Brain microvascular endothelial cell (primary cell): ENCODE measurements at places on chromosomes 4 and X.

DNA sequence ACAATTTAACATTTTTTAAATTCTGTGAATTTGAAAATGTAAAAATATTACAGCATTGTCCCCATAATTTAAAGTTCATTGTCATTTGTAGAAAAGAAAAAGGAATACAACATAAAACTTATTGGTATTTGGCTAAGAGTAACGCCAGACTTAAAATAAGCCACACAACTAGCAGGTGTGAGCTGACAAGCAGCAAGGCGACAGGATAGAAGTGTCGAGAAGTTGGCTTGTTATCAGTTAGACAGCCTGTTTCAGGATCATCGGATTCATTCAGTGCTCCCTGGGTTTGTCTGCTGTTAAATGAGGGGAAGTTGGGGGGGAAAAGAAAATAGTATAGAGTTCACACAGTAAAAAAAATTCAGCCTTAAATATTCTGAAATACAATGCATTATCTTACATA lies 393.6 kb downstream of the IL15 start:
- DNase-seq: no peak

DNA sequence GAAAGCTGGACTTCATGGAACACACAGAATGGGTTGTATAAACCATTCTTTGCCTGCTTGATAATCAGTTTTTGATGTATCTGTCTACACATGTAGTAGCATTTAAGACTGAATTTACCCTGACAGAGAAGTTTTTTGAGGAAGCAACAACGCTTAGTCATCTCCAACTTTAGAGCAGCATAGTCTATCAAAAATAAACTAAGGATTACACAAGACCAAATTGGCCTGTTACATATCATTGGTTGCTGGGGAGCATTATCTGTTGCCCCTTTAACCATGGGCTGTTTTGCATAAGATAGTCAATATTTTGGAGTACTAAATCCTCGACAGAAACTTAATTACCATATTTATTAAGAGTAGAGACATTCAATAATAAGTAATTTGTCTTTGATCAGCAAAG lies 347.4 kb downstream of the FAM47B start:
- no peak for DNase-seq

DNA sequence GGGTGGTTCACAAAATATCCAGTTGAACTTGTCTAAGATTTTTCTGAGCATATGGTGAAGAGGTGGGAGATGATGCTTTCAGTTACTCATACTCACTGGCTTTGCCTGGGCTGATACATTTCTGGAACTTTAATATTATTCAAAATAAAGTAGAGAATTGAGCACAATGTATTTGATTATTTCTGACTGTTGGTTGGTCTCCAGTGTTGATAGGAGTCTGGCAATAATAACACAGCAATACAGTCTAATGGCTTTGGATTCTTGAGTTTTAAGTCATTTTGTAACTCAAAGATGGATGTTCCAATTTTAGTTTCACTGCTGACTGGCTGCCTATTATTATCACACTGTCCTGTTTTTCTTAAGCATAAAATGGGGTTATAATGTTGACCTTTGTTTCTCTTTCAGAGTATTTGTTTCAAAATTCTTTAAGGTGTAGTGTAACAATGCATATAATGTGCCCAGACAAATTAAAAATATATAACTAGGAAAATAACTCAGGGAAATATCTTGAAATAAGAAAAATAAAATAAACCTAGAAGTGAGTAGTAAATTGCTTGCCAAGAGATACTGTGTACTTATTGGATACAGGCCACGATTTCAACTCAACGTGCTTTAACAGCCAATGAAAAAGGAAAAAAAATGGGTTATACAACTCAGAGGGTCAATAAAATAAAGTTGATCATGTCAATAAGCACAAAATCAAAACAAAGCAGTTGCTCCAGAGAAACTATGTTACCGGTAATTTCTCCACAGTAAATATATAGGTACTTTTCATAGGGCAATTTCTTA lies 99.0 kb downstream of the ARSJ start:
- DNase-seq: no peak

DNA sequence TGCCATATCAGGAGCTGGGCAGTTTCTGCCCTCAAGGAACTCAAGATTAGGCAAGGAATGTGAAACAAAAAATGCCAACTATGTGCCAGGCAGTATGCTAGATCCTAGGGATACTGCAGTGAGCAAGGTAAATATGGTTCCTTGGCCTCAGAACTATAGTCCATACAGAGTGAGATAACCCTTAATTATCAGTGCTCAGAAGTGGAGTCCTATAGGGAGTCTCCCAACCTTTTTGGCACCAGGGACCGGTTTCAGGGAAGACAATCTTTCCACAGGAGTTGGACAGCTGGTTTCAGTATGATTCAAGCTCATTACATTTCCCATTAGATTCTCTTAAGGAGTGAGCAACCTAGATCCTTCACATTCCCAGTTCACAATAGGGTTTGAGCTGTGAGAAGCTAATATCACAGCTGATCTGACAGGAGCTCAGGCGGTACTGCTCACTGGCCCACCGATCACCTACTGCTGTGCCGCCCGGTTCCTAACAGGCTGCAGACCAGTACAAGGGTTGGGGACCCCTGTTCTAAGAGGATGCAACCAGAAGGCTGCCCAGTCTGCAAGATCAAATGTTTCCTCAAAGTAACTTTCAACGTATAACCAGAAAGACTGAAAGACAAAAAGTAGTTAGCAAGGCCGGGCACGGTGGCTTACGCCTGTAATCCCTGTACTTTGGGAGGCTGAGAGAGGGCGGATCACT lies 1.7 kb upstream of the SRP72 start:
- no peak for DNase-seq

DNA sequence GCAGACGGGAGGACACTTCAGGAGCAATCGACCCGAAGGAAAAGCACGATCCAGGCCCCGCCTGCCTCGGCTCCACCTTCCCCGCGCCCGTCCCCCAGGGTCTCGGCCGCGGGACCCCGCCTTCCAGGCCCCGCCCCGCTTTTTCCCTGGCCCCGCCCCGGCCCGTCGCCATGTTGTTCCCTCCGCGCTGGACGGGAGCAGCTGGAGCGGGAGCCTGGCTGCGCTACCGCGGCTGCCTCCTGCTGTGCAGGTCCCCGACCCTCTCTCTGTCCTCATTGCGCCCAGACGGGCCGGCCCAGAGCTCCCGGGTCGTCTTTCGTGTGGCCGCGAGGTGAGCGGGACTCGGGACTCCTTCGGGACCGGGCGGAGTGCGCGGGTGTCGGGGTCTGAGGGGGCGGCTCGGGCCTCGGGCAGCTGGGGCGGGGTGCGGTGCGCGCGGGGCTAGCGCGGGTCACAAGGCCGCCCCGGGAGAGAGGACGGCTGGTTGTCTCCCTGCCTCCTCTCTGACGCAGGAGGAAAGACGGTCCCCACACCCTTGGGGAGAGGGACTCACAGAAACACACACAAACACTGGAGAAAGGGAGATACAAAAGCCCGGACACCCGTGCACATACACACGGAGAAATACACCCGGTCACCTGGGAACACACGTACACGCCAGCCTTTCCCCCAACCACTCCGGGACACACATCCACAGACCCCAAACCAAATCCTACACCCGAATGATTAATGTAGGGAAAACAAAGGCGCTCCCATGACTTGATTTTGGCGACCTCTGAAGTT lies at the start of gene RAB9A:
Gene RAB9A (plus strand): TSS at position 171 of the 783 bp plus-strand sequence. CDS start 19,619 bp downstream, outside the sequence.
- peak; percentile 57 for DNase-seq

GRCh38 chr4:41873380-41874295 lies 61.6 kb upstream of the TMEM33 start:
- no peak for DNase-seq

DNA sequence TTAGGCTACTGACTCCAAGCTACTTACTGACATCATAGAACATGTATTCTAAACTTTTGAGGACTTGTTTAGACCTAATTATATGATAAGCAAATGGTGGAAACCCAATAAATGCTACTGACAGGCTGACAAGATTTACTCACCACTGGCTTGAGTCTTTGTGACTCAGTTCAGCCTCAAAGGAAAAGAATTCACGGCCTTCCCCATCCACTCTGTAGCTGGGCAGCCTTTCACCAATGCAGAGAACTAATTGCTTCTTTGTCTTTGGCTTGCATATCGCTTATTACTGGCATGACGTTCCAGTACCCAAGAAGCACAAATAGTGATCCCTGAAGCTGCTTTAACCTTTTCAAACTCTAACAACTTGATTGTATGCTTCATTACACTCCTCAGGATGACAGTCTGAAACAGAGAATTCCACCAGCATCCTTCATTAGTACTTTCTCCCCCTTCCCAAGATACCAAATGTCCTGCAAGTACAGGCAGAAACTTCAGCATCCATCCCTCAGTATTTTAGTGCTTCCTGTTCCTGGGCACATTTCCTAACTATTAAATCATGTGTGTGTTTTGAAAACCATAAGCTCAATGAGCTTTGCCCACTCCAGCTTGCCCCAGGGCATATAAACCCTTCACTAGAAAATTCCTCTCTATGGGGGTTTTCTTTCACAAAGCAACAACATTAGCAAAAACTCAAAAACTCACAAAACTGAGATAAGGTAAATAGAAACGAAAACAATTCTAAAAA lies 298.1 kb upstream of the SLC7A11 start:
- no peak for DNase-seq

DNA sequence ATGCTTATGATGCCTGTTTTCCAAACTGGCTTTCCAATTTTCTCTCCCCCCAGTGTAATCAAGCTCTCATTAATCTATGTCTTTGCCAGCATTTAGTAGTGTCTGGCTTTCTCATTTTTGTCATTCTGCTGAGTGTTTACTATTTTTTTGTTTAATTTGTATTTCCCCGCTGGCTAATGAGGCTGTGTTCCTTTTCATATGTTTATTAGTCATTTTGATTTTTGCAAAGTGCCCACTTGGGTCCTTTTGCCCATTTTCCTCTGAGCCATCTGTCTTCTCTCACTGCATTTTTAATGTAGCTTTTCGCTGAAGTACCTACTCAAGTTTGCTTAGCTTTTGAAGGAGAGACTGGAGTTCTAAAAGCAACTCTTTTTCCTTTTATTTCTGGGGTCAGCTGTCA lies 14.7 kb downstream of the DCK start:
- DNase-seq: no peak

GRCh38 chrX:6904156-6904555 lies 243.4 kb upstream of the STS start:
- DNase-seq: no peak

DNA sequence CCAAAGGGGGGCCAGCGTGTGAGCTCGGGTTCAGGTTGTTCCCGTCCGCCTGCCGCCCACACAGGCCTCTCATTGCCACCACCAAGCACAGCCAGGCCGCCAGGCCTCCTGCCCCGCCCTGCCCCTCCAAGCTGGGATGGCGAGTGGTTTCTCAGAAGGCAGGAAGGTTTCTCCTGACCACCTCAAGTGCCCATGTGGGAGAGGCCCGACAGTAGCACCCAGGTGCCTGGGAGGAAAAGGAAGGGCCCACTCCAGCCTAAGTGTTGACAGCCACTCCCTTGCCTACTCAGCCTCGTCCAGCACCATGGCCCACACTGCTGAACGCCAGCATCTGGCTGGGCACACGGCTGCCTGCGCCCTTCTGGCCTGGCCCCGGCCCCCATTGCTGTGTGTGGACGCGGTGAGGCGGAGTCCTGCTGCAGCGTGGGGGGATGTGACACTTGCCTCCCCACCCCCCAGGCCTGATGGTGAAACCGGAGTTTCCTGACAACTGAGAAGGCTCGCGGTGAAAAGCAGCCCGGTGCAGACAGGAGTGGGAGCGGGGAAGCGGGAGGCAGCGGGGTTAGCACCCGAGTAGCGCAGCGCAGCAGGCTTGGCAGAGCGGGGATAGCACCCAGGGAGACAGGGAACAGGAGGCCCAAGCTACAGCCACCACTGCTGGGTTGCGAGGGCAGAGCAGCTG lies 19.2 kb downstream of the FLNA start:
- DNase-seq: no peak

- DNase-seq: no peak
Observed at GRCh38 chr4:150451883-150452282, 130.1 kb upstream of the MAB21L2 start.

- no peak for DNase-seq
Observed at GRCh38 chr4:144687466-144687865, 41.5 kb downstream of the HHIP start.

- no peak for DNase-seq
Observed at GRCh38 chr4:107734120-107734519, 14.1 kb upstream of the PAPSS1 start.

- no peak for DNase-seq
Observed at GRCh38 chr4:155339588-155339987, 37.2 kb downstream of the MAP9 start.

DNA sequence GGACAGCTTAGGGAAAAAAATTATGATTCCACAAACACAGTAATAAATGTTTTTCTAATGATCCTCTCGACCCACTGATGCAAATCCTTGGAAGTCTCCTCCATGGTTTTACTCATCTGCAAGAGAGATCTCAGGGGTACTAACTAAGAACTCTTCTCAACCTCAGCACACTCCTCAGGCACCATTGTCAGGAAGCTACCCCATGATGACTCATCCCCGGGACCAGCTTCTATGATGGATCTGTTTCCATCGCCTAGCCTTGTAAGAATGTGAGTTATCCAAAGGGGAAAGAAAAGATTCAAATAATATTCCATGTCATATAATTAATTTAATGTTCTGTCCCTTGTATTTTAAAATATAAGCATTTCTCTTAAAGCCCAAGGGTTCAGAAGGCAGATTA lies 816.1 kb upstream of the IGFBP7 start:
- DNase-seq: no peak

DNA sequence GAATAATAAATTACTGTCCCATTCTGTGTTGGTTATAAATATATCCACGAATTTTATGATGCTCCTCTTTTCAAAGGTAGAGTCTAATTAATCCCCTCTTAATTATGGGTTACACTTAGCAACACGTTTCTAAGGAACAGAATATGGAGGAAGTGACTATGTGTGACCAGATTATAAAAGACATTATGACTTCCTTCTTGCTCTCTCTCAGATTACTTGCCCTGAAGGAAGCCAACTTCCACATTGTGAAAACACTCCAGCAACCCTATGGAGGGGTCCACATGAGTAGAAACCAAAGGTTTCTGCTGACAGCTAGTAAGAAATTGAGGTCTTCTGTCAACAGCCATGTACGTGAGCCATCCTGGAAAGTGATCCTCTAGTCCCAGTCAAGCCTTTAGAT lies 59.3 kb downstream of the WDFY3 start:
- no peak for DNase-seq

DNA sequence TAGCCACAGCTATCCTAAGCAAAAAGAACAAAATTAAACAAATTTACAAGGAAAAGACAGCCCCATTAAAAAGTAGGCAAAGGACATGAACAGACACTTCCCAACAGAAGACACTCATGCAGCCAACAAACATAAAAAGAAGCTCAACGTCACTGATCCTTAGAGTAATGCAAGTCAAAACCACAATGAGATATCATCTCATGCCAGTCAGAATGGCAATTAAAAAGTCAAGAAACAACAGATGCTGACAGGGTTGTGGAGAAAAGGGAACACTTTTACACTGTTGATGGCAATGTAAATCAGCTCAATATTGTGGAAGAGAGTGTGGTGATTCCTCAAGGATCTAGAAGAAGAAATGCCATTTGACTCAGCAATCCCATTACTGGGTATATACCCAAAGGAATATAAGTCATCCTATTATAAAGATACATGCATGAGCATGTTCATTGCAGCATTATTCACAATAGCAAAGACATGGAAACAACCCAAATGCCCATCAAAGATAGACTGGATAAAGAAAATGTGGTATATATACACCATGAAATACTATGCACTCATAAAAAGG lies 163.0 kb upstream of the TET2 start:
- DNase-seq: no peak

GRCh38 chr4:7476820-7477219 lies 42.1 kb upstream of the PSAPL1 start:
- no peak for DNase-seq

- no peak for DNase-seq
Observed at GRCh38 chr4:151408380-151408629, 671 bp upstream of the FHIP1A start.

GRCh38 chr4:183241322-183241640 lies 78.8 kb downstream of the CLDN22 start:
- peak; percentile 87 for DNase-seq
